ENCODE measurements at places on chromosomes 11 and 22.

GRCh38 chr11:105244160-105244825 is 104.7 kb upstream of the CARD18 start:
- peak; percentile 84 for DNase-seq

GRCh38 chr11:84414920-84415319 is 1128.8 kb upstream of the CCDC90B start:
- DNase-seq, result no peak

GRCh38 chr11:134574947-134575346 is 162.9 kb upstream of the B3GAT1 start:
- no peak for DNase-seq

DNA sequence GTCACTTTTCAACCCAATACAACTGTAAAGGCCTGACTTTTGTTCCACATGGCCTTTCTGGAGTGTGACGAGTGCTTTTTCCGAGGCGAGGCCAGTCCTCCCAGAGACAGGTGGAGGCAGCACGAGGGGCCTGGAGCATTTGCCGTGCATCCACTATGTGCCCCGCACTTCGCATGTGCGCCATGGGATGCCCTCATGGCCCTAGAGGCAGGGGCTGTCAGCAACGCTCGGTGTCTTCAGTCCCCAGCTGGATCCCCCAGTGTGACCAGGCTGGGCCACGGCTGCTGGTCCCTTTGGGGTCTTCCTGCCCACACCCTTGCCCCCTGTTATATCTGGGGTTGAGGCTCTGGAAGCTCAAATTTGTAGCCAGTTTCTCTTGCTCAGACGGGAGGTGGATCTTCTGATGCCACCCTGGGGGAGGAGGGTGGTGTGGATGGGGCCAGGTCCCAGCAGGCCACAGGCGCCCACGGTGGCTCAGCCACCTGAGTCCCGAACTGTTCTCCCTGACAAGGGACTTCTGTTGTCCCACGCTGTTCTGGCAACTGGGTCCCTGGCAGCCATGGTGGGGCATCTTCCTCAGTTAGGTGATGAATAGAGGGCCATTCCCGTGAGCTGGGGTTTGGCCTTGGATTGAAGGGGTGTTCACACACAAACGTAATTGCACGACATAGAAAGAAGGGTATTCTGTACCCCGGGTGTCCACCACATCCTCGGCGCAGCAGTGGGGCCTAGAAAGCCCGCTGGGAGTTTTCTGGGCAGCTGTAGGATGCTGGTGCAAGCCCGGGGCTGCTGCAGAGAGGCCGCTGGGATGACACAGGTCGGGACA is 100.9 kb downstream of the CTTN start:
- no peak for DNase-seq

DNA sequence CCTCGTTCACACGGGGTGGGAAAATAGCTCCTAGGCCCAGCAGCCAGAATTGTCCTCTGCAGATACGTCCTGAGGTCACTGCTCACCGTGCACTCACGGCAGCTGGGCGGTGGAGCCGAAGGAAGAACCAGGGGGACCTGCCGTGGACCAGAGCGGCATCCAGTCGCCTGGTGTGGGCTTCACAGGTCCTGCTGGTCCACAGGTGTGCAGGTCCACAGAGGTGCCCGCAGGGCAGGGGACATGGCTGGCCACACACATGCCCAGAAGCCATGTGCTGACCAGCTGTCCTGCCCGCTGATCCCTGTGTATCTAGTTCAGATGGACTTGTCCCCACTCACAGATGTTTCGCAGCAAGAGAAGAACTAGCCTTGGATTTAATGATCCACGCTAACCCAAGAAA is 10.6 kb upstream of the PKP3 start:
- DNase-seq, result no peak

DNA sequence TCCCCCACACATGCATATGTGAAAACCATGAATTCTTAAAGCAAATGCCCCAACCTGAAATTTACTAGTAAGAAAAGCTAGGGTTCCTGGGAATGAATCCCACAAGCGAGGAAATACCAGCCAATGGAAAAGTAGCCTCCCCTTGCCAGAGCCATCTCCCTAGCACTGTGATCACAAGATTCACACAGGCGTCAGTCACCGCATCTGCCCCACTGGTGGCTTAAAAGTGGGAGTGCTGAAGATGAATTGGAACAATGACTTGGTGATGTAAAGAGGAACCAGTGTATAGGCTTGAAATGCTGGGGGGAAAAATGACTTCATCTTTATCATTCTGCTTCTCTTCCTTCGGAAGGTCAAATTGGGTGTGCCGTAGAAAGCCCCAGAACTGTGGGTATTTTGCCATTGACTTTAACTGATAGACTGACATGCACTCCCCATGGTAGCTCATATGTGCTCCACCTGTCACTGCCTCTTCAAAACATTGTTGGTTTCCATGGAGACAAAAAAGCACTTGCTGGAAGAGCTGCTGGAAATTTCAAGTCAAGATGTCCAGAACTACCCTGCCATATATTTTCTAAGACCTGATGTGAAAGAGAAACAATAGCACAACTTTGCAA is 19.2 kb upstream of the ASPHD2 start:
- no peak for DNase-seq

DNA sequence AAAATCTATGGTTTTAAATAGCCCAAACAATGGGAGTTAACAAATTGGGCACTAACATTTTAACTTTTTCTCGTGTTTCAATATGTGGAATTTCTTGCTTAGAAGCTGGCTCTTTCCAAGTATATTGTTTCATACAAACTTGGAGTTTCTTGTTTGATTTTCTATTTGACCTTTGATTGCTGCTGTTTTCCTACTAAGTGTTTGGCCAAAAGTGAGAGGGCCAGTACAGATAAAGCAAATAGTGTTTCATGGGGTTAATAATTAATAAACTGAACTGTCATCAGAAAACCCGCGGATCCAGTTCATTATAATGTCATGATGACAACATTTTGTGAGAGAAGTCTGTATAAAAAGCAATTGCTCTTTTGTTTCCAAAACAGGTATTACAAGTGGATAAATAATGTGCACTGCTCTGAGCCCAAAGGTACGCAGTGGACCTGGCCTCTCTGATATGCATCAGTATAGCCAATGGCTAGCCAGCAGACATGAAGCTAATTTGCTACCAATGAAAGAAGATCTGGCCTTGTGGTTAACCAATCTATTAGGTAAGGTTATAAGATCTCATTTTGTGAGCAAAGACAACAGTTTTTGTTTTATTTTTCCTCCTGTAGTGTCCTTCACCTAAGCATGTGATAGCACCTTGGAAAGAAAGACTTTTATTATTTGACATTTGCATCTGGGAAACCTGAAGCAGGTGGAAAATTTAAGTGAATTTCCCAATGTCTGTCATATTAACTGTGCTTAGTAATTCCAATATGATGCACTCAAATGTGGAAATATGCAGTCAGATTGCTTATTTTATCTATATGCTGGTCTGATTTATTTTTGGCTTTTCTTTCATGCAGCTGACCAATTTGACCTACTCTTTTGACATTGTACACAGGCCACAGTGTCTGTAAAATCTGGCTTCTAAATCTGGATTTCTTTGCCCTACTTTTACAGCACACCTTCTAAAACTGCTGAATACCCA is 8.3 kb downstream of the GAS2 start:
- DNase-seq, result no peak

- DNase-seq, result peak; percentile 67
Measured at GRCh38 chr11:28146123-28146751, 38.0 kb downstream of the METTL15 start.

All from GM04504 (cell line).